A549 treated with Hydrocortisone at 1 μM for 4 hours (cell line): ENCODE measurements at places on chromosomes 16 and 17. TPM values are rescaled to one million over a fixed set of nuclear protein-coding genes. Genes with fewer than 3 reads are reported as not detected.

The GP1BA gene
- total RNA-seq: not detected in 5 replicates

The PCGF2 gene
- total RNA-seq: 36.0 to 61.2 TPM (median 54.0 TPM) in 5 replicates

The EDC4 gene
- total RNA-seq: 55.4 to 57.6 TPM (median 56.0 TPM) in 5 replicates

The CES5A gene
- not detected in 5 replicates for total RNA-seq

The PROCA1 gene
- total RNA-seq: 0.93 to 1.2 TPM (median 1.2 TPM) in 5 replicates

The RILP gene
- total RNA-seq: 11.5 to 19.8 TPM (median 16.9 TPM) in 5 replicates

The KCNAB3 gene
- total RNA-seq: 1.9 to 2.9 TPM (median 2.7 TPM) in 5 replicates

The TERB1 gene
- 0.06 TPM in 1 of 5 replicates, not detected in the others for total RNA-seq

The SLC13A2 gene
- 0.08 to 0.18 TPM (median 0.12 TPM) in 5 replicates for total RNA-seq

The RPA1 gene
- total RNA-seq: 68.4 to 79.3 TPM (median 75.0 TPM) in 5 replicates

The NPW gene
- total RNA-seq: 0.40 to 1.3 TPM (median 0.85 TPM) in 5 replicates

The ZNF624 gene
- 1.1 to 2.2 TPM (median 1.4 TPM) in 5 replicates for total RNA-seq

The MT1H gene
- not detected in 5 replicates for total RNA-seq

The HS3ST6 gene
- total RNA-seq: 0.83 to 2.1 TPM (median 1.8 TPM) in 5 replicates

The CDYL2 gene
- 0.32 to 0.66 TPM (median 0.61 TPM) in 5 replicates for total RNA-seq

The KRTAP16-1 gene
- not detected in 5 replicates for total RNA-seq

The DPEP2NB gene
- total RNA-seq: not detected in 5 replicates

The ST6GALNAC1 gene
- total RNA-seq: 0.05 to 0.25 TPM (median 0.13 TPM) in 5 replicates

The SCO1 gene
- total RNA-seq: 50.7 to 60.0 TPM (median 58.4 TPM) in 5 replicates

The VMO1 gene
- total RNA-seq: 0.41 to 1.1 TPM (median 0.74 TPM) in 5 replicates

The PLA2G15 gene
- 13.3 to 17.0 TPM (median 16.0 TPM) in 5 replicates for total RNA-seq

The EFNB3 gene
- 1.1 to 1.4 TPM (median 1.3 TPM) in 5 replicates for total RNA-seq

The TSNAXIP1 gene
- total RNA-seq: 0.31 to 0.78 TPM (median 0.48 TPM) in 5 replicates

The YPEL2 gene
- 2.0 to 3.2 TPM (median 2.8 TPM) in 5 replicates for total RNA-seq
